ENCODE measurements at places on chromosomes 11 and 22. TPM values are rescaled to one million over a fixed set of nuclear protein-coding genes. Genes with fewer than 3 reads are reported as not detected.

The TTLL8 gene
- not detected for total RNA-seq

The OTOG gene
- not detected for total RNA-seq

The SLC22A6 gene
- not detected for total RNA-seq

The THRSP gene
- not detected for total RNA-seq

The TMEM191B gene
- 0.97 TPM for total RNA-seq

The DERL3 gene
- total RNA-seq: 0.83 TPM

Data from smooth muscle cell of the umbilical artery (primary cell).